ENCODE measurements at places on chromosomes 11 and 22.
A peak's percentile ranks its signal among the peaks of the same experiment; 100 is the strongest.

DNA sequence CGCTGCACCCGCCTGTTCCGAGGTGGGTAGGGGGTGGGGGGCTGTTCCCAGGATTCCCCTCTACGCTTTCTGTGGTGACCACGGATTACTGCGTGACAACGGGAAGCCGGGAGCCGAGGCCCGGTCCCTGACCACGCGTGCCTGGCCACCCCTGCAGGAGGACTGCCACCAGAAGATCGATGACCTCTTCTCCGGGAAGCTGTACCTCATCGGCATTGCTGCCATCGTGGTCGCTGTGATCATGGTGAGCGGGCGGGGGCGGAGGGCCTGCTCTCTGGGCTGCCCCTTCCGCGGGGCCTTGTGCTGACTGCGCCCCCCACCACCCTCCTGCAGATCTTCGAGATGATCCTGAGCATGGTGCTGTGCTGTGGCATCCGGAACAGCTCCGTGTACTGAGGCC lies 4.1 kb upstream of the TSSC4 start:
- no peak for DNase-seq

DNA sequence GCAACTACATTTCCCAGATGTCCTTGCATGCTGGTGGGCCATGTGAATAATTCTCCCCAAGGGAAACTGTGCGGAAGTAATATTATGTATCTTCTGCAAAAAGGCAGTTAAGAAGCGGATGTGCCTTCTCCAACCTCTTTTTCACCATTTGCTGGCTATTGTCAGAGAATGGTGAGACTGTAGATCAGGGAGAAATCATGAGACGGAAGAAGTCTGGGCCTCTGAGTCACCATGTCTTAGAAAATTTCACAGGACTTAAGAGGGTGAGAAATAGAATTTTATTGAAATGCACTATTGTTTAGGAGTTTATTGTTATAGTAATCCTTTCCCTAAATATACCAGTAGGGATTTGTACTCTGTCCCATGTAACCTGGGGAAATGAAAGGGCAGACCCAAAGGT lies 298.7 kb upstream of the ZC3H12C start:
- DNase-seq: no peak

GRCh38 chr22:47626428-47627390 lies 864.3 kb downstream of the TBC1D22A start:
- no peak for DNase-seq

GRCh38 chr11:111531687-111532364 lies 8.7 kb upstream of the LAYN start:
- DNase-seq: peak; percentile 39

DNA sequence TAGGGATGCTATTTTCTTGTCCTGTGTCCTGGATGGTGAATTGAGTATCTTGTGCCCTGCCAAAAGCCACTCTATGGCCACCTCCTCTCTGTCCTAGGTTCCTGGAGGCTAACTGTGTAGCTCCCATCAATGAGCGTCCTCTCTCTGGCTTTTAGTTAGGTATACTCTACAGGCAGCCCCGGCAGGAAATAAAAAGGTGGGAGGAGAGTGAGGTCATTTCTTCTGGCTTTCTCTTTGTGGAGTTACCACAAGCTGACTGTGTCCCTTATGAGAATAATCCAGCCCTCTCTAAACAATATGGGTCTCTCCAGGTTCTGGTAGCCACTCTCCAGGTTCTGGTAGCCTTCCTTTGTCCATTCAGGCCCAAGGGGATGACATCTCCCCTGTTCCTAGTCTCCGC lies 11.7 kb upstream of the ASPHD2 start:
- no peak for DNase-seq

- DNase-seq: no peak
These were observed 43.5 kb downstream of the LINC01488 start for GRCh38 chr11:69524991-69525411.

GRCh38 chr22:37994049-37994448 lies 9.7 kb upstream of the SOX10 start:
- peak; percentile 49 for DNase-seq

- DNase-seq: no peak
These were observed 15.2 kb upstream of the EIF3D start for GRCh38 chr22:36544107-36544620.

All from CD4-positive, alpha-beta T cell treated with Interleukin-4 for 4 hours (primary cell).